ENCODE measurements at places on chromosomes 16 and 17.

DNA sequence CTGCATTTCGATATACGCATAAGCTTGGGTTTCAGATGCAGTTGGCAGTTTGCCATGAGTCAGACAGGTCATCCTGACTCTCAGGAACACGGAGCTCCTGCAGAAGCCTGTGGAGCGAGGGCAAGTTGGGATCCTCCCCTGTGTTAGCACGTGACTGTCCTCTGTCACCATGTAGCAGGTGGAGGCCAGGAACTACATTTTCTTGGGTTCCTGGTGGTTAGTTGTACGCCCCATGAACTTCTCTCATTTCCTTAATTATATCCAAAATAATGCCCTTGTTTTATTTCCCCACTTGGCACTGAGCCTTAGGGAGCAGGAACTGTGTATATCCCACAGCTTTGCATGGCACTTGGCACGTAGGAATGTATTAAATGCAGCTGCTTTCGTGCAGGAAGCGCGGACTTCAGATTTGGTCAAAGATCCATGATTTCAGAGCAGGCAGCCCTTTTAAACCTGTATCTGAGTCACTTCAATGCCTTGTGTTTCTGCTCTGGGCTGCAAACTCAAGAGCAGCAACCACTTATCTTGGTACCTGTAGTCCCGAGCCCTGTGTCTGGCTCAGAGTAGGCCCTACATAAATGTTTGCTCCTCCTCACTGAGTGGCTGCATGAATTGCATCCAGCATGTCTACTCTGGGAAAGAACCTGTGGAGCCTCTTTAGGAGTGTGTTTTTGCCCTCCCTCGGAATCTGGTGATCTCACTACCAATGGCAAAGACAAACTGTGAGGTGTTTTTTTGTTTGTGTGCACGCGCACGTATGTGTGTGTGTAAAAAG lies 428.4 kb downstream of the MAF start:
- DNase-seq = no peak

DNA sequence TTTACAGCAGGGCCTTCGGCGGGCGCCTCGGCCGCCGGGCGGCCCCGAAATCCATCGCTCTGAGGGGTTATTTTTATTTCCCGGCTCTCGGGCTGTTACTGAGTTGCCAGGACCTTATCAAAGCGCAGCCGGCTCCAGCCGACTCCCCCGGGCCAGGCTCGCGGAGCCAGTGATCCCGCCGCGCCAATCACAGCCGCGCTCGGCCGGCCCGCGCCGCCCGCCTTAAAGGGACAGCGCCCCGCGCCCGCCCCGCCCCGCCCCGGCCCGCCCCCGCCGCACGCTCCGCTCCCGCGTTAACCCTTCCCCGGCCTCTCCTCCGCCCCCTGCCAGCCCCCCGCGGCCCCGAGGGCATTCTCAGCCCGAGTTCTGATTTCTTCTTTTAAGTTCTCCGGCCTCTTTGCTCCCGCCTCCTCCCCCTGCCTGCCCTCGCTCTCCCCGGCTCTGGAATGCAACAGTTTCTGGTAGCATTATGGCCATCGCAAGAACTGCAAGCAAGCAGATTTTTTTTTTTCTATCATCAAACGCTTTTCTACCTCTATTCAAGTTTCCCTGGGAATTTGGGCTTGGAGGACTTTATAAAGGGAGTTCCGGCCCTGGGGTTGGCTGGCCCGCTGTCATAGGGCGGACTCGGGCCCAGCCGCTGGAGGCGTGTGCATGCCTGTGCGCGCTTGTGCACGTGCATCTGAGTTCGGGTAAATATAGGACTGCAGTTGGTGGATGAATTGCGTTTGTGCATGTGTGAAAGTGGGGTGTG lies at the start of gene AXIN2:
TSS of gene AXIN2 (minus strand) at position 197 of the 754 bp plus-strand sequence. CDS start 3,028 bp downstream, outside the sequence.
- DNase-seq = no peak

GRCh38 chr17:6796017-6796886 lies 20.2 kb downstream of the FBXO39 start:
- DNase-seq = no peak

GRCh38 chr17:57899822-57900221 lies 50.0 kb upstream of the MRPS23 start:
- DNase-seq = no peak

- no peak for DNase-seq
Measured at GRCh38 chr17:78658281-78658785, 81.1 kb upstream of the DNAH17 start.

GRCh38 chr17:82502207-82502606 lies 17.3 kb upstream of the FOXK2 start:
- no peak for DNase-seq

GRCh38 chr17:17848311-17849082 lies 11.7 kb upstream of the SREBF1 start:
- DNase-seq = no peak

GRCh38 chr17:74210191-74211140 lies 2.9 kb upstream of the TTYH2 start:
- no peak for DNase-seq

DNA sequence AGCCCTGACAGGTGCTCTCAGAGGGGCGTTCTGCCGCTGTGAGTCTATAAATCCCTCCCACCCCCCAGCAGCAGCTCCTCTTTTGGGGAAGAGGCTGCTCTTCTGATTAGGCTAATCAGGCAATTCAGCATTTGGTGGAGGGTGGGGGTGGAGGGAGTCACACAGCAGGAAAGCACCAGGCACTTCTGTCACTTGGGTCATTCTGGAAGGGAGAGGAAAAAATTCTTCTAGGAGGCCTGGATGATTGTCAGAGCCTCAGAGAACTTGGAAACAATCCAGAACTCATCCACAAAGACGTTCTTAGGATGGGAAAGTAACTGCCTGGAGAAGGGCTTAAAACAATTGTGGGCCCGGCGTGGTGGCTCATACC lies 7.3 kb upstream of the SSTR2 start:
- DNase-seq = no peak

DNA sequence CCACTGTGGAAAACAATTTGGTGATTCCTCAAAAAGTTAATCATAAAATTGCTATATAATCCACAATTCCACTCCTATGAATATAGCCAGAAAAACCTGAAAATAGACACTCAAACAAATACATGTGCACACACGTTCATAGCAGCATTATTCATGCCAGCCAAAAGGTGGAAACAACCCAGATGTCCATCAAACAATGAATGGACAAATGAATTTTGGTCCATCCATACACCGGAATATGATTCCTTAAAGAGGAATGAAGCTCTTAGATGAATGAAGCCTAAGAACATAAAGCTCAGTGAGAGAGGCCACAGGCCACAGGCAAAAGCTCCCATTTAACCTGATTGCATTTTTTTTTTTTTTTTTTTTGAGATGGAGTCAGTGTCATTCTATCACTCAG lies 114.6 kb upstream of the TNRC6C start:
- DNase-seq = no peak

GRCh38 chr16:46839986-46840443 lies 9.0 kb upstream of the C16orf87 start:
- no peak for DNase-seq

GRCh38 chr17:46764000-46764708 lies 54.3 kb downstream of the WNT3 start:
- no peak for DNase-seq

GRCh38 chr17:20087538-20088250 lies 78.5 kb downstream of the SPECC1 start:
- DNase-seq = no peak

DNA sequence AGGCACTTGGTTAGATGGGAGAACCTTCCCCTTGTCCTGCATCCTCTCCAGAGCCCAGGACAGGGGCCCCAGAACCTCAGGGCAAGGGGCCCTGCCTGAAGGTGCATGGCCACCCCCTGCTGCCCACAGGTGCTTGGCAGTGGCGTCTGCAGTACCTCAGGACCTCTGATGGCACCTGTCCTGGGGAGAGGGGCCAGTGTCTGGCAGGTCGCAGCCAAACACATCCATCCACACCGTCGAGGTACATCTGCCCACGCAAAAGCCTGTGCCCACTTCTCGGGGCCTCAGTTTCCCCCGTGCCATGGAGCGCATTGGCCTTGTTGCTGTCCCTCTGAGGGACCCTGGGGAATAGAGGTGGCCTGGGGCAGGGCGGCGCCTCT lies 9.3 kb downstream of the MAP2K3 start:
- DNase-seq = no peak

GRCh38 chr17:64420143-64420670 lies 28.7 kb upstream of the MILR1 start:
- DNase-seq = no peak

DNA sequence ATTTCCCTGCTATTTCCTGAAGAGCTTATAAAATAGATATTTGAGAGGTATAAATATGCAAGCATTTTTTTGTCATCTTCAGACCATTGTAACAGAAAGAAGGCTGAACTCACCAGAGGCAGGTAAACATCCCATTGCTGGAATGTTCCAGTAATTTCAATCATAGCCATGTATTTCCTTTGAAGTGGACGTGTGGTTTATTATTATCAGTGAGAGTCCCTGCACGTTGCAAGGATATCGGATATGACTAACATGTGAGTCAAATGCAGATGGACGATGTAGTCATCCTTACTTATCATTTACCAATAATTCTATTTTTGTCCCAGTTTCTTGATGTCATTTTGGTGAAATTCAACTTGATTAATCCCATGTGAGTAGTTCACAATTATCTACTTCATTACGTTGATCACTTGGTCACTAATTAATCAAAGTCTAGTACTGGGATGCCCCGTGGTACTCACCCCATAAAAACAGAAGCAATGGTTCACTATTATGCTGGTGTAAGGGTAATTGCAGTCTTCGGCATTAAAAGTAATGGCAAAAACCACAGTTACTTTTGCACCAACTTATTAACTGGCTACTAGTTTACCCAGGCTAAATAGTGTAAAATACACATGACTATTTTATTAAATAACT lies 89.5 kb downstream of the VAT1L start:
- DNase-seq = no peak

DNA sequence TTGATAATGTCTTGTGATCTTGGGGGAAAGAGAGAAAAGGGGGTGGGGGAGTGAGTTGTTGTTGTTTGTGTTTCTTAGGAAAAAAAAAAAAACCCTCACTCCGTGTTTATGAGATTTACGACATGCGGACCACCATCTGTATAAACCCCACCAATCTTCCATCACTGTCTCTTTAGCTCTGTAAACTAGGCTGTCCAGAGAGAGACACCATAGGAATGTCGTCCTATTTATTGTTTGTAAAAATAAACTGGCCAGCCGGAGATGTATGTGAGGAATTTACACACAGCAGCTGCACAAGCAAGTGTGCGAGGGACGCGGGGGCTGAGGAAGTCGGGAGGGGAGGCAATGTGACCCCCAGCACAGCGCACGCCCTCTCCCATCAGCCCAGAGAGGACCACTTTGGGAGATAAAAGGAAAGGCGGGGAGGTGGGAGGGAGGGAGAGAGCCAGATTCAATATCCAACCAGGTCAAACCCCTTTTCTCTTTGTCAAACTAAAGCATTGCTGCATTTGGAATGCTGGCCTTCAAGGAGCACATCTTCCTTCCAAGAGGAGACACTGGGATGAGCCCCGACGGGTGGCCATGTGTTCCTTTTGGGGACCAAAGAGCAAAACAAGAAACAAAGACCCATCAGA lies 136.2 kb upstream of the SALL1 start:
- DNase-seq = no peak

DNA sequence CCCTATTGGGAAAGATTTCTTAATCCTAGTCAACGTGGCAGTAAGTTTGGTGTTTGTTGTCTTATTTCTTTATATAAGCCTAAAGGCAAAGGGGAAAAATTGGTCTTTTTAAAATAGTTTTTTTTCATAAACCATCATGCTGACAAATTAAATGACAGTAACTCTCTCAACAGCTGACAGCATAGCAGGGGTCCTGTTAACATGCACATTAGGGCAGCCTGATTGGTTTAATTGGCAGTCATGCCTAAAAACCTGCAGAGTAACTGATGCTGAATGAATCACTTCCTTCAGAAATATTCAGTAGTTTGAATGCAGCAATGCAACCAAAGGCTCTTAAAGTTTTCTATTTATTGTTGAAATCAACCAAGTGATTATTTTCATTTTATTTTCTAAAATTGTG lies 85.4 kb downstream of the ITFG1 start:
- DNase-seq = no peak

GRCh38 chr16:49701789-49702494 lies 154.0 kb downstream of the ZNF423 start:
- no peak for DNase-seq

DNA sequence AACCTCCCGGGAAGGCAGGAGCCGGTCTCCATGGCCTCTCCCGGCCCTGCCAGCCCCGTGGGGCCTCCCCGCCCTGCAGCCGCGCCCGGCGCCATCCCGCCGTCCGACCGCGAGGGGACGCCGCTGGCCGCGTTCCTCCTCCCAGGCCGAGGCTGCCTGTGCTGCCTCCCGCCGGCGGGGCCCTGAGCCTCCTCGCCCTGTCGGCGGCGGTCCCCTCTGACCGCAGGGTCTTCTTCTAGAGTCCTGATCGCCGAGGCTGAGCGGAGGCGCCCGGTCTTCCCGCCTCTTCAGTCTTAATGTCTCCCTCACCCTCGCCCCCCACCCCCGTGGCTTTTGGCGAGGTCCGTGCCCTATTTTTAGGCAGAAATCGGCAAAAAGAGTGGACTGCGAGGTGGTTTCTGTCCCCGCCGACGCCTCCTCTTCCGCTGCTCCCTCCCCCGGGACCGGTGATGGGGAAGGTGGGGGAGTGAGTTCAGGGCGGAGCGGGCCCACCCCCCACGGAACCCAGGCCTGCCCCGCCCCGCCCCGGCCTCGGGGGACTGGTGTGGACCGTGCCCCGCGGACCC lies 794 bp upstream of the CPNE7 start:
- no peak for DNase-seq

- no peak for DNase-seq
Measured at GRCh38 chr16:89957216-89957785, 8.7 kb downstream of the DEF8 start.

DNA sequence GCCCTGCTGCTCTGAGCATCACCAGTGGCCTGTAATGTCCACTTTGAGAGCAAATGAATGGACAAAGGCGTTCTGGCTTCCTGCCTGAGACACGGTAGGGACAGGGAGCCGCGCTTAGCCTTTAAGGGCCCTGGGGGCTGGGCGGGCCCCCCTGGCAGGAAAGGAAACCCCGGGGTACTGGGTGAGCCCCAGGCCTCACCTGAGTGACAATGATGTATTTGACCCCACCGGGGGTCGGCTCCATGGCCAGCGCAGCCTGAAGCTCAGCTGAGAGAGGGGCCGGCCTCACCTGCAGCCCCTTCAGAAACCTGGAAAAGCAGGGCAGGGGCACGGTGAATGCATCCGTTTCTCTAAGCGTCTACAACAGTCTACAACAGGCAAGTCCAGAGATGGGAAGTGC lies 2.2 kb upstream of the CYBA start:
- DNase-seq = no peak

DNA sequence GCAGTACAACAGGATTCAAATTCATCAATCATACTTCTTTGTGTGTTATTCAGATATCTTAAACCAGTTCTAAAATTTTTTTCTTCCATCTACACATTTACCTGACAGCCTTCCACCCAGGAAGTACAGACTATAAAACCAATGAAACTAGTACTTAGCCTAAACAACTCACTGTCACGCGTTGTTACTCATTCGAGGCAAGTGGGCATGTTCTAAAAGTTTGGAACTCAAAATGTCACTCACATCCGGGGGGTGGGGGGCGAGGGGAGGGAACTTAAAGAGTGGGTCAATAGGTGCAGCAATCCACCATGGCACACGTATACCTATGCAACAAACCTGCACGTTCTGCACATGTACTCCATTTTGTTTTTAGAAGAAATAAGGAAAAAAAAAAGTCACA lies 90.4 kb upstream of the PLEKHM1 start:
- DNase-seq = no peak

GRCh38 chr16:87203060-87203656 lies 114.0 kb downstream of the C16orf95 start:
- DNase-seq = no peak

- DNase-seq = no peak
Measured at GRCh38 chr17:49456183-49456965, 38.7 kb upstream of the NGFR start.

Measured in cortex of kidney (tissue), 1 donor.